Activated naive CD4-positive, alpha-beta T cell treated with anti-CD3 and anti-CD28 coated beads, Interleukin-2, amount 50 U/mL, for 72 hours (primary cell): ENCODE measurements at places on chromosomes 4 and X. TPM values are rescaled to one million over a fixed set of nuclear protein-coding genes. Genes with fewer than 3 reads are reported as not detected.

Gene IQSEC2
- total RNA-seq = 0.58 TPM

Gene HERC5
- 24.8 TPM for total RNA-seq

Gene MAGEE2
- not detected for total RNA-seq

Gene CNGA2
- total RNA-seq = not detected

Gene AWAT2
- total RNA-seq = 0.30 TPM

Gene CCDC110
- total RNA-seq = 1.0 TPM

Gene NEUROG2
- 0.10 TPM for total RNA-seq

Gene CWH43
- total RNA-seq = not detected

Gene BEX1
- total RNA-seq = not detected

Gene EGF
- total RNA-seq = not detected

Gene CA5B
- total RNA-seq = 15.4 TPM

Gene TLR8
- total RNA-seq = not detected

Gene USP17L18
- not detected for total RNA-seq

Gene FREM3
- not detected for total RNA-seq

Gene IGBP1
- total RNA-seq = 69.2 TPM

Gene MAGEA9B
- total RNA-seq = not detected

Gene PITX2
- not detected for total RNA-seq

Gene GAGE12E
- total RNA-seq = not detected

Gene NSG1
- 0.25 TPM for total RNA-seq

Gene ARMCX4
- total RNA-seq = 7.2 TPM

Gene ATP2B3
- not detected for total RNA-seq

Gene ACE2
- total RNA-seq = 0.20 TPM

Gene FGFBP1
- total RNA-seq = not detected

Gene ART3
- total RNA-seq = not detected

Gene YY2
- total RNA-seq = 0.54 TPM

Gene FGFR3
- 0.12 TPM for total RNA-seq

Gene CCDC120
- total RNA-seq = 5.7 TPM

Gene DCK
- total RNA-seq = 54.2 TPM

Gene MEPE
- total RNA-seq = not detected

Gene ARX
- total RNA-seq = not detected

Gene HEPH
- total RNA-seq = not detected

Gene TCP11X2
- not detected for total RNA-seq

Gene SSX2
- total RNA-seq = not detected

Gene FMR1NB
- total RNA-seq = not detected

Gene TBC1D9
- not detected for total RNA-seq

Gene PAGE4
- not detected for total RNA-seq

Gene PPARGC1A
- not detected for total RNA-seq

Gene ZDHHC15
- total RNA-seq = not detected

Gene TAF7L
- total RNA-seq = 0.11 TPM

Gene HUWE1
- 553 TPM for total RNA-seq

Gene PLXNB3
- 1.5 TPM for total RNA-seq

Gene CCSER1
- total RNA-seq = not detected

Gene ARHGEF38
- not detected for total RNA-seq

Gene PRKG2
- 0.25 TPM for total RNA-seq

Gene CCNA2
- total RNA-seq = 125 TPM

Gene UFSP2
- 28.7 TPM for total RNA-seq

Gene AADAT
- total RNA-seq = not detected

Gene SAGE1
- not detected for total RNA-seq

Gene SOD3
- total RNA-seq = not detected

Gene GRIA3
- total RNA-seq = not detected

Gene CFAP299
- not detected for total RNA-seq

Gene PCSK1N
- total RNA-seq = 2.7 TPM

Gene CSAG3
- not detected for total RNA-seq

Gene MAPK10
- total RNA-seq = not detected

Gene SERPINA7
- not detected for total RNA-seq

Gene CFAP47
- not detected for total RNA-seq

Gene CT83
- total RNA-seq = not detected

Gene DCLK2
- not detected for total RNA-seq

Gene ZNF157
- total RNA-seq = 2.6 TPM
